ENCODE measurements at places on chromosomes 1 and 21.

DNA sequence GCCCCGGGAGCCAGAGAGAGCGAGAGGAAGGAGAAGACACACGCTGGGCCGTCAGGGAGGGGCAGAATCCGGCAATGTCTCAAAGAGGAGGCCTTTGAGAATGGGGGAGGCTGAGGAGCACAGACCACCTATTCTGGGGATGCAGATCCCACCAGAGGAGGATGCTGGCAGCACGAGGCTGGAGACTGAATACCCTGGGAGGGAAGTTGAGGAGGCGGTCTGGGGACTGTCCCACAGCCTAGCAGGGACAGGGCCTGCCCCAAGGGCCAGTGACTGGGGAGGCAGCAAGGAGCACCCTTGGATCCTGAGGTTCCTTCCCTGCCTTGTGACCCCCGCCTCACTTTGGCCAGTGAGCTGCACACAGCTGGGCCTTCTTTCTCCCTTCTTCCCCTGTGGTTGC lies 49.2 kb downstream of the SLC37A1 start:
- no peak for DNase-seq

GRCh38 chr1:225511828-225512381 lies 84.1 kb upstream of the LBR start:
- no peak for DNase-seq

- DNase-seq: no peak
Measured at GRCh38 chr1:80629304-80629837, 1171.4 kb upstream of the ADGRL2 start.

DNA sequence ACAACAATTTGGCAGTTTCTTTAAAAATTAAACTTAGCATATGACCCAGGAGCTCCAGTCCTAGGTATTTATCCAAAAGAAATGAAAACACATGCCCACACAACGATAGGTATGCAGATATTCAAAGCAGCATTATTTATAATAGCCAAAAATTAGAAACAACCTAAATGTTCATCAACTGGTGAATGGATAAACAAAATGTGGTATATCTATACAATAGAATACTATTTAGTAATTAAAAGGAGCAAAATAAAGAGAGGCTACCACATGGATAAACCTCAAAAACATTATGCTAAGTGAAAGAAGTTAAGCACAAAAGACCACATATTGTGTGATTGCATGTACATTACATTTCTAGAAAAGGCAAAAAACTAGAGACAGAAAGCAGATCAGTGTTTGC lies 51.3 kb downstream of the ROR1 start:
- no peak for DNase-seq

- no peak for DNase-seq
Measured at GRCh38 chr1:67983867-67984266, 66.6 kb downstream of the DIRAS3 start.

- no peak for DNase-seq
Measured at GRCh38 chr1:16158025-16158424, 2.2 kb upstream of the EPHA2 start.

- DNase-seq: no peak
Measured at GRCh38 chr1:33370301-33370700, 49.4 kb upstream of the A3GALT2 start.

- DNase-seq: no peak
Measured at GRCh38 chr21:45080639-45081414, 6.4 kb downstream of the ADARB1 start.

DNA sequence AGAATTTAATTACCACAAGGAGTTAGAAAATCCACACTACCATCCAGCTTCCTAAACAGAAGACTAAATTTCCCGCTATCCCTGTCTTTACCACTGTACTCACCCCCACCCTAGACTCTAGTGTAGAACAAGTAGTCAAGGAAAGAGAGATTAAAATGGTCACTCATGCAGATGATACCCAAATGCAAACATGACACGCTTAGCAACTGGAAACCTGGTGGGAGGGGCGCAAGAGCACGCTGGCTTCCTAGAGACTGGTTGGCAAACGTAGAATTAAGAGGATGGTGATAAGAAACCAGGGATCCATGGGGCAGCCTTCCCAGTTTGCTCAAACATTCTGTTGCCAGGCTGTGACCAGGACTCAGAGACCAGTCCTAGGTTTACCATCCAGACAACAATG lies 9.9 kb upstream of the LDLRAD1 start:
- no peak for DNase-seq

Measured in stimulated activated CD8-positive, alpha-beta memory T cell treated with anti-CD3 and anti-CD28 coated beads, Interleukin-2, amount 100 ng/mL, for 1 hour (primary cell).